ENCODE measurements at places on chromosomes 6 and 20.

- no peak for DNase-seq
Observed at GRCh38 chr20:46009816-46010215, 1.1 kb downstream of the MMP9 start.

GRCh38 chr20:55978550-55978949, 26.8 kb downstream of the CBLN4 start:
- no peak for DNase-seq

- DNase-seq: peak; percentile 45
Observed at GRCh38 chr6:105431226-105431625, 28.3 kb upstream of the PREP start.

DNA sequence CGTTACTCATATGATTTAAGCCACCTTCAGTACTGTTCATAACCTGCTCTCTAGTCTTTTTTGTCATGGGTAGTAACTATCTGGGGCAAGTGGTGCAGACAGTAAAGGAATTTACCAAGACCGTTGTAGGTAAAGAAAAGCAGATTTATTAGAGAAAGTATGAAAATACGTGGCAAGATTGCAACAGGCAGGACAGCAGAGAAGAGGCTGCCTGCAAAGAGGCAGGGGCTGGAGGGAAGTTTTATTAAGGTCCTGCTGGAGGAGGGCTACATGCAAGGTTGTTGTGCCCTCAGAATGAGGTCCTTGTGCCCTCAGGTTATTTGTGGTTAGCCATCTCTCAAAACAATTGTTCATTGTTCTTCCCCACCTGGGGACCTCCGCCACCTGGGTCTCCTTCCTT, 444.3 kb downstream of the BCKDHB start:
- no peak for DNase-seq

DNA sequence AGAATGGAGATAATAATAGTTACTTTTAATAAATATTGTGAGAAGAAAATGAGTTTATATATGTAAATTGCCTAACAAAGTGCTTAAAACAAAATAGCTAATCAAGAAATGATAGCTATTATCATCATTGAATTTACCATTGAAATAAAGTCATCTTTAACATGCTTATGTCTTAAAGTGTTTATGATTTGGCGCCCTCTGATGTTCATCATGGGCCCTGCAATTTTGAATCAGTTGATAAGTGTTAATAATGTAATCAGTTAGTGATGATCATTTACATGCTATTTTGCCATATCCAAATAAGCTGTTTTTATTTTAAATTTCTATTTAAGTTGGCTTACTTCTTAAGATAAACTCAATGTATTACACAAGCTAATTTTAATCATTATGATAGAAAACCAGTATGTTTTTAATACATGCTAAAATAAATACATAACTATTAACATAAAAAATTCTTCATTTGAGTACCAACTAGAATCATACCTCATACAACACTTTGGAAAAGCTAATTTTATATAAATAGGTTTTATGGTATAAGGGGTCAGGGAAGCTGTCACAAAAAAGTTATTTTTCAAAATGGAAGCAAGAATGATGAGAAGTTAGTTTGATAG, 39.2 kb upstream of the TPD52L1 start:
- DNase-seq: peak; percentile 52

- no peak for DNase-seq
Observed at GRCh38 chr6:147429794-147430193, 78.7 kb upstream of the SAMD5 start.
